ENCODE measurements at places on chromosomes 5 and 9. TPM values are rescaled to one million over a fixed set of nuclear protein-coding genes. Genes with fewer than 3 reads are reported as not detected.

GRCh38 chr5:39062530-39062929 lies 11.7 kb downstream of the RICTOR start:
- H3K4me3 ChIP-seq, result no peak overlapping the region
- peaks cover 21% of the 10 kb centered on the region for H3K4me1 ChIP-seq
- DNase-seq, result no peak

DNA sequence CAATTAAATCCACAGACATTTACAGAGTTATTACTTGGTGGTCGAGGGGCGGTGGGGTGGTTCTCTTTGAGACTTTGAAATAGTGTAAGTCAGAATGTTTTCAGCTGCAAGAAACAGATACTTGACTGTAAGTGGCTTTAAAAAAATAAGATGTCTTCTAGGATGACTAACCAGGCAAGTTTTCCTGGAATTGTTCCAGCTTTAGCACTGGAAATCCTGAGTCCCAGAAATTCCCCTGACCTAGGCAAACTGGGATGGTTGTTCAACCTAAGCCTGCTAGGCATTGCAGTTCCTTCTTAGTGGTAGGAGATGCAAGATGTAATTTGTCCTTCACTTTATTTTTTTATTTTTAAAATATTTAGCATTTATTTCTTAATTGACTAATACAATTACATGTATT lies 169.5 kb upstream of the POC5 start:
- H3K4me3 ChIP-seq, result no peak overlapping the region
- no peak for DNase-seq
- no peaks in the 10 kb centered on the region for H3K27me3 ChIP-seq
- H3K4me1 ChIP-seq, result no peaks in the 10 kb centered on the region
- H3K27ac ChIP-seq, result no peak overlapping the region

The RMND5B gene
- total RNA-seq, result 37.4 TPM

DNA sequence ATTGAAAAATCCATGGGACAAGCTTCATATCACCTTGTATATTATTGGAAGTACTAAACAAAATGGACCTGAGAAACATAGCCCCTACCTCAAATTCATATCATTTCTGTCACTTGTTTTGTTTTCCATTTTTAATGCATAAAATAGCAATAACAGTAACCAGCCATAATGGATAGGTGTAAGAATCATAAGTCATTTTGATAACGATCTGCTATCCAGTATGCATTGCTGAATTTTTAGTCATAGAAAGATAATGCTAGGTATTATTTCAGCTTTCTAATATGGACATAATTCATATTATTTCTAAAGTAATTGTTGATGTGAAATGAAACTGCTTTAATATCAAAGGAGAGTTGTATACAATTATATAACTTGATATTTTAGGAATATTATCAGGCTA lies 1.1 kb upstream of the LRRC70 start:
- no peaks in the 10 kb centered on the region for H3K4me1 ChIP-seq
- no peak overlapping the region for H3K4me3 ChIP-seq
- DNase-seq, result no peak
- no peak overlapping the region for H3K27ac ChIP-seq
- no peaks in the 10 kb centered on the region for H3K36me3 ChIP-seq
- no peaks in the 10 kb centered on the region for H3K27me3 ChIP-seq

The CLIC3 gene
- not detected for total RNA-seq

GRCh38 chr9:114096866-114097612 lies 2.1 kb downstream of the KIF12 start:
- peak overlapping the region; percentile 82 for H3K27ac ChIP-seq
- peaks cover 18% of the 10 kb centered on the region for H3K27me3 ChIP-seq
- H3K36me3 ChIP-seq, result no peaks in the 10 kb centered on the region
- no peak for DNase-seq
